NCI-H1105 treated with DMSO at 0.1 percent for 48 hours (cell line): ENCODE measurements at places on chromosomes 6 and 20.

- no peak for DNase-seq
Measured at GRCh38 chr6:119102901-119103300, 24.4 kb upstream of the FAM184A start.

DNA sequence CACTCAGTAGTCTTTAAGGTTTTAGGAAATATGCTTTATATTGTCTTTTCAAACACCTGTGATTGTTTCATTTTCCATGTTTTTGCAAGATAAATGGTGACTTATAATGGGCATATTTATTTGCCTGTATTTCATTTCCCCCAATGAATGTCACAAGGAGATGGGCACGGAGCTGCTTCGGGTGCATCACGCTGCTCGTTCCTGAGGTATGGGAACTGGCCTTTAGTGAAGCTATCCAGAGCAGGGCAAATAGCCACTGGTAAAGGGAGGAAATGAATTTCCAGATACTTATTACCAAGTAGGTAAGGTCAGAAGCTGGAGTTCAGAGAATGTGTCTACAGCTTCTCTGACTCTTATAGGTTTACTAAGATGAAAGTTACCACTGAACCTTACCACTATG, 3.7 kb downstream of the POU3F2 start:
- no peak for DNase-seq

DNA sequence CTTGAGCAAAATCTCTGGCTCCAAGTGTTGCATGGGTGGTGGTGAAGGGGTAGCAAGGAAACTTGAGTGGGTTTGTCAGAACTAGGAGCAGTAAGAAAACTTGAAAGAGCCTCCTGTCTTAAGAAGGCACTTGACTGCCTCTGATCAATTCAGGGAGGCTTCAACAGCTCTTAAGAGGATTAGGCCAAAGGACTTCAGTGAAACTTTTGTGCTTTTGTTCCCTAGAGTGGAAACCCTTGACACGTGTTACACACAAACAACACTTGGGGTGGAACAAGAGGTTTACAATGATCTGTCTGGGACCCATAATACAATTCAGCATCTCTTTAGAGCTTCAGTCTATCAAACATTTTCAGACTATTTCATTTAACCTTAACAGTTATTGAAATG, 80.1 kb upstream of the ARMC2 start:
- no peak for DNase-seq

- DNase-seq: peak; percentile 31
Measured at GRCh38 chr6:90298459-90299053, 1.9 kb upstream of the BACH2 start.

DNA sequence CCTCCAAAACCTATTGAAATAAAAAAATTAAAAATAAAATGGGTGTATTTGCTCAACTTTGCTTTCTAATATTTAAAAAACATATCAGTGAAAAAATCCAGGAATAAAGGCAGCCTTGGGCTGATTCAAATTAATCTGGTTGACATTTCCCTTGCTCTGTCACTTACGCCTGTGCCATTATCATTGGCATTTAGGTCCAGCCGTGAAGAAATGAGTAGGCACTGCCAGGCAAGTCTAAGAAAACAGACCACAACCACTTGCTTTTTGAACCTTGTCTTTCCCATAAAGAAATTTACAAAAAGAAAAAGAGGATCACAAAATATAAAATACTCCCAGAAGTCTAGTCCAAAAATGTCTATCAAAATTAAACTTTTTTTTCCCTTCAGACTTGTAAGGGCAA, 59.2 kb upstream of the HBS1L start:
- no peak for DNase-seq

DNA sequence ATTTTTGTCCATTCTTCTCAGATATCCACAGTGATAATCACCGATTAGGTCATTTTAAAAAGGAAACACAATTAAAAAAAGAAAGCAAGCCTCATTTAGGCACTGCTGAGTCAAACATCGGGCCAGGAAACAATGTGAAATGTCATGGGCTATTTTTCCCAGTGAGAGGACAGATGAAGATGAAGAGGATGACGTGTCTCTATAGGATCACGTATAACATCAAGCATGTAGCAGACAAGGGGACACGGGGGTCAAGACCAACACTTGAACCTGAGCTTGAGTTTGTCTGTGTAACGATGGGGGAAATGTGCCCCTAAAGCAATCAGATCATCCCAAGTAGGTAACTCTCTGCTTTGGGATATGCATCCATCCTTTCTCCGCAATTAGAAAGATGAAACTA, 553.2 kb downstream of the CD83 start:
- no peak for DNase-seq

- DNase-seq: no peak
Measured at GRCh38 chr6:14455427-14455826, 337.9 kb downstream of the CD83 start.

GRCh38 chr6:42509765-42510164, 54.1 kb upstream of the UBR2 start:
- DNase-seq: no peak

GRCh38 chr6:89079511-89080234, 878 bp upstream of the PNRC1 start:
- peak; percentile 57 for DNase-seq

GRCh38 chr6:158672726-158673125, 22.9 kb downstream of the SYTL3 start:
- no peak for DNase-seq

DNA sequence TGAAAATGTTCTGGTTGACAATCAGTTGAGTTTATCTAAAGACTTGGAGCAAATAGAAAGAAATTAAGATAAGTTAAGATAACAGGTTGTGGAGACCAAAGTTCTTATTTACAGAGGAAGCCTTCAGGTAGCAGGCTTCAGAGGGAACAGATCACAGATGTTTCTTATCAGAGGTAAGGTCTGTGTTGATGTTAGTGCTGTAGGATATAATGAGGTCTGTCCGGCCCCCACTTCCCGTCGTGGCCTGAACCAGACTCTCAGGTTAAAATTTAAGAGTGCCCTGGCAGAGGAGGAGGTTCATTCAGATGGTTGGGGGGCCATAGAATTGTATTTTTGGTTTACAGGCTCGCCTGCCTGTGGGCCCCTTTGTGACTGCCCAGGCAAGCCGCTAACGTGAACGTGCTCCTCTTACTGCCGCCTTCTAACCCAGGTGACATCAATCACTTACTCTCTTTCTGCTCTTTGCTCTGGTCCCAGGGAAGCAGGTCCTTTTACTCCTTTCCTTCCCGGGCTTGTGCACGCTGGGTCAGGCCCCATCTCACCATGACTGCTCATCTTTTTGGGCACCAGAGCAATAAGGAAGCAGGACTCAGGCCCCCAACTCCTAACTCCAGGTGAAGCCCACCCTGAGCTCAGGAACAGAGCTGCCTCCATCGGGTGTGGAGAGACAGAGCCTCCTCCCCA, 18.3 kb upstream of the UNC93A start:
- no peak for DNase-seq

DNA sequence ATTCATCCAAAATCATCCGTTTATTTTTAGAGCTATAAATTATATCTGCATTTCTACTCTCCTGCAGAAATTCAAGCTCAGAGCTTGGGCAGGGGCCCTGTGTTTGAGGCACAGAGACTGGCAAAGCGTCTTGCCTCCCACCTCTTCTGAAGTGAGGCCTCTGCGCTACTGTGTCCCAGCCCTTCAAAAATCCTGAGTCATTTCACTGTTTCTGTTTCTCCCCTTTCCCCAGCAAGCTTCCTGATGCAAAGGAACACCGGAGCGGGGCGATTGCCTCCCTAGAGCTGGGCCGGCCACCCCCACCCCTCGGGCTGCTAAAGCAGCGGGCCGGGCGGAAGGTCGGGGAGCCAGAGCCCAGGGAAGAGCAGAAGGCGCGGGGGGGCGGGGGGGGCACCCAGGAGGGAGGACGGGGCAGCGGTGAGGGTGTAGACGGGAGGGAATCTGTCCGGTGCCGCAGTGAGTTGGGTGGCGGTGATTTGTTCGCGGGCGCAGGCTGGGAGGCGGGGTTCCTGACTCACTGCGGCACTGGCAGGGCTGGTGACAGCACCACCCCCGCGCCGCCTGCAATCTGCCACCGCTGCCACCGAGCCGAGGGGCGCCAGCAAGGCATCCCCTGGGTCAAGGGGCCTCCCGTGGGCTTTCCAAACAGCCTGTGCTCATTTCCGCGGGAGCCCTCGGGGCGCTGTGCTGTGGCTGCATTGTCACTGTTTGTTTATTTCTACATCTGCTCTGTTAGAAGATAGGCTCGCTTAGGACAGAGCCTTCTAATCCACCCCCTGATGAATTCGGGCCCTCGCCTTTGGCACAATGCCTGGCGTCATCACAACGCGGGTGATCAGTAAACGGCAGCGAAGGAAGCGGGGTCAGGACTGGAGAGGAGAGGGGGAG, 46.5 kb upstream of the SNAP25 start:
- DNase-seq: peak; percentile 70

DNA sequence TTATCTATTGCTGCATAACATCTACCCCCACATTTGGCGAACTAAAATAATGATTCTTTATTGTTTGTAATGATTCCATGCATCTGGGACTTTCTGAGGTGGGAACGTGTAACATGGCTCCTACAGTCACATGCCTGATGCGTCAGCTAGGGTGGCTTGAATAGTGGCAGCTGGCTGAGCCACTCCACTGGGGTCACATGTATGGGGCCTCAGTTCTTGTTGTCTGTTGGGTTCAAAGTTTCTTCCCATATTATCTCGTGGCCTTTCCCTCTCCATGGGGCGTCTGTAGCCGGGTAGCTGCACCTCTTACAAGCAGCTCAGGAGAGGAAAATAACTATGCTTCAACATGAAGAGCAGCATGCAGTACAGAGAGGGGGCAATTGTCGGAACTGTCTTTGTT, 69.9 kb downstream of the CRYBG1 start:
- no peak for DNase-seq

- no peak for DNase-seq
Measured at GRCh38 chr20:31720486-31721407, 1.9 kb downstream of the BCL2L1 start.
